ENCODE measurements at places on chromosomes 5 and 9. TPM values are rescaled to one million over a fixed set of nuclear protein-coding genes. Genes with fewer than 3 reads are reported as not detected.

The DCTN4 gene
- total RNA-seq, result 53.5 TPM

The PRRX2 gene
- 2.0 TPM for total RNA-seq

The FOXD4 gene
- total RNA-seq, result not detected

The NANS gene
- 131 TPM for total RNA-seq

The MIER3 gene
- 18.4 TPM for total RNA-seq

The MTAP gene
- total RNA-seq, result 39.6 TPM

The SLC36A2 gene
- not detected for total RNA-seq

The GLRA1 gene
- total RNA-seq, result not detected

The MEIKIN gene
- total RNA-seq, result not detected

The DNLZ gene
- 19.1 TPM for total RNA-seq

The SECISBP2 gene
- total RNA-seq, result 27.8 TPM

The NKD2 gene
- total RNA-seq, result not detected

The EFNA5 gene
- total RNA-seq, result 0.75 TPM

The SLC4A9 gene
- total RNA-seq, result not detected

The POU5F2 gene
- 1.4 TPM for total RNA-seq

The PCDHB13 gene
- total RNA-seq, result 0.12 TPM
